Fibroblast of mammary gland (primary cell): ENCODE measurements at places on chromosomes 12 and 14.
A peak's percentile ranks its signal among the peaks of the same experiment; 100 is the strongest.

- DNase-seq, result no peak
Measured at GRCh38 chr14:51816031-51816430, 44.4 kb upstream of the GNG2 start.

DNA sequence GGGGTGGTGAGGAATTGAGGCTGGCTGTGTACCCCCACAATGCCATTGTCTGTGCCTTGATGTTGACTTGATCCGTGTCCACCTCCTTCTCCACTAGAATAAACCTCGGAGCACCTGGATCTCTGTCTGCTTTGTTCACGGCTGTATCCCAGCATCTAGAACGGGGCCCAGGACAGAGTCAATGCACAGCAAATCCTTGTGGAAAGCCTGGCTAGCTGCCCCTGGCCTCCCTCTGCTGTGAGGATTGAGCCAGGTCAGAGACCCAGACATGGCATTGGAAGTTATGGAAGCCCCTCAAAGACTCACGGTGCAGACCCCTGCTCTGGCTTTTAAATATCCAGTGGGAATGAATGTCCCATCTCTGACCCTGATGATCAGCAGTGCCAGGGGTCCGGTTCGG, 109.2 kb downstream of the SCARB1 start:
- no peak for DNase-seq

GRCh38 chr12:54463484-54463883, 9.9 kb downstream of the GTSF1 start:
- peak; percentile 21 for DNase-seq

GRCh38 chr12:110940296-110940695, 19.9 kb upstream of the MYL2 start:
- DNase-seq, result no peak

- no peak for DNase-seq
Measured at GRCh38 chr14:72974661-72975060, 48.4 kb downstream of the DCAF4 start.

- DNase-seq, result no peak
Measured at GRCh38 chr12:80858356-80858755, 79.4 kb downstream of the LIN7A start.

DNA sequence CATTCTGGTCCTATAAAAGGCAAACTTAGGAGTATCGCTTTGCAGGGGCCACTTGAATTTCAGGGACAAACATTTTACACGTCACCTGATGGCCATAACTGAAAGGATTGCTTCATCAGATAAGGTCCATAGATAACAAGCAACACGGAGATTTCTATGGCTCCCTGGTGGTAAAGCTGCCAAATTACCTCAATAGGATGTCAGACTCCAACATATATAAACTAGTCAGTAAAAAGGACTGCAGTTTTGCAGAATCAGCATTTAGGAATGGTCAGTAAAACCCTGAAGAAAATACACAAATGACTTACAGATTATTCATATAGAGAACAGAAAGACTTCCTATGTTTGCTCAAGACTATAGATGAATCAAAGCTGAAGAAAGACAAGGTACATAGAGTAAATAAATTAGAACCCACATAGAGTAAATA, 66.1 kb upstream of the GRIP1 start:
- no peak for DNase-seq

DNA sequence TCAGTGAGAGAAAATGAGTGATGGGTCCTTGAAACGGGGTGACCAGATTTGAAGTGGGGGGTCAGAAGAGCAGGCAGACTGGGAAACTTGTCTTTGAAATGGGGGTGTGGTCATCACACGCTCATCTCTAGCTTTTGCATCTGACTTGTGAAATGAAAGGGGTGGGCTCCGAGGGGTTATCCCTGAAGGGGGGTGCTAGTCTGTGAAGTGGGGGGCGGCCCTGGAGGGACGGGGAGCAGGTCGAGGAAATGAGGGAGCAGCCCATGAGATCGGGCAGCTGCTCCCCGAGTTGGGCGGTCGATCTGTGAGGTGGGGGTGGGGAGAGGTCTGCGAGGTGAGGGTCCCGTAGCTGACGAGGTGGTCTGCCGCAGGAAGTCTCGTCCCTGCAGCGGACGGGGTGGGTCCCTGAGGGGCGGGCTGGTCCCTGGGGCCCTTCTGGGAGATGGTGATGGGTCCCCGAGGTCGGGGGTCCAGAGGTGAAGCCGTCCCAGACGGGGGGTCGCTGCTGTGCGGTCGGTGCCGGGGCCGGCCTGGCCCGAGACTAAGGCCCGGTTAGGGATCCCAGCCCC, 542 bp downstream of the PXN start:
- DNase-seq, result no peak

DNA sequence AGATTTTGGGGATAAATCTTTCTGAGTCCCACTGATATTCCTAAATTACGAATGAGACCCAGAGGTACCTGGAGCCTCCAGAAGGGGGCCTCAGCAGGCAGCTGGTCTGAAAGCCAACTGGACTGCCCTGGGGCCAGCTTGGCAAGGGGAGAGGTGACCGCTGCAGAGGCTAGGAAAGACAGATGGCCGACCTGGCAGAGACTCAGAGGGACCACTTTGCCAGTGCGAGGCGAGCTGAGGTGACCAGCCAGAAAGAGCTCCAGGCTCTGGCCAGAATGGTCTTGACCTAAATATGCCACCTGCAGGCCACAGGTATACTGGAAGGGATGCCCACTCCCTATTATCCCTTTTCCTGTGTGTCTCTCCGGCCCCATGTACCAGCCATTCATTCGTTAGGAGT, 256.8 kb upstream of the GARIN6 start:
- DNase-seq, result peak; percentile 2

DNA sequence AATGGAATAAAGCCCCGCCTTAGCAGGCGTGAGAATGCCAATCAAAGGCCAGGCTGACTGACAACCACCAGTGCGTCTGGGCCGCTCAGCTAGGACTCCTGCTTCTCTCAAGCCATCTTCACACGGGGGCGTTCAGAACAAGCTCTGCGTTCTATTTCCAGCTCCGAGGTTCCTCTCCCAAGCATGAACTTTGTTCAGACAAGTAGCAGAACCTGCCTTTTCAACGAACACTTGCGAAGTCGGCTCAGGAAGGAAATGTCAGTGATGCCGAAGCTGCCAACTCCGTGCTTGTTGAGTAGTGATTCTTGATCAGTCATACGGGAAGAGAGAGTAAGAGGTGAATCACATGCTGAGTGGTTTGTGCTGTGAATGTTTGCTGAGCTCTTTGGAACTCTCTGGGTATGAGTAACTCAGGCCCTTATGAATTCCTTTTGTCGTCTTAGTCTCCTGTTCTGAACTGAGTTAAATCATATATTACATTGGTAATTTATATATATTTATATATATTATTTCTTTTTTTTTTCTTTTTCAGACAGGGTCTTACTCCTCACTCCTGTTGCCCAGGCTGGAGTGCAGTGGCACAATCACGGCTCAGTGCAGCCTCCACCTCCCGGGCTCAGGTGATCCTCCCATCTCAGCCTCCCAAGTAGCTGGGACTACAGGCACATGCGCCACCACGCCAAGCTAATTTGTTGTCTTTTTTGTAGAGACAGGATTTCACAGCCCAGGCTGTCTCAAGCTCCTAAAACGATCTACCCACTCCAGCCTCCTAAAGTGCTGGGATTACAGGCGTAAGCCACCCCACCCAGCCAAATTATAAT, 29.4 kb upstream of the BCL7A start:
- peak; percentile 99 for DNase-seq

DNA sequence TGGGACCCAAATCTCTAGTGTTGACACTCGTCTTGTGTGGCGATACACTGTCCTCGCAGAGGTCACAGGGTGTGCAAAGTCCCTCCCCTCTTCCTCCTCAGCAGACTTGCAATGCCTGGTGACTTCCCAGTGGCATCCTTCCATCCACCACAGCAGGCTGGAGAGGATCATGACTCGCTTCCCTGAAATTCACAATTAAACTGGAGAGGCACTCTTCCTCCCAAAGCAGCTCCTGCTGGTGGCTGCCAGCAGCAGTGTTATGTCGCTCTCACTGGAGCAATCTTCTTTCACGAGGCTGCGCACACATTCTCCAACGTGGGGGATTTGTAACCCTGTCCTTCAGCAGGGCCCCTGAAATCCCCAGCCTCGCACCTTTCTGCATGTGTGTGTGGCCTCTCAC, 145.2 kb upstream of the TMCC3 start:
- DNase-seq, result peak; percentile 67

- DNase-seq, result peak; percentile 96
Measured at GRCh38 chr12:80186727-80187217, 87.4 kb downstream of the OTOGL start.

DNA sequence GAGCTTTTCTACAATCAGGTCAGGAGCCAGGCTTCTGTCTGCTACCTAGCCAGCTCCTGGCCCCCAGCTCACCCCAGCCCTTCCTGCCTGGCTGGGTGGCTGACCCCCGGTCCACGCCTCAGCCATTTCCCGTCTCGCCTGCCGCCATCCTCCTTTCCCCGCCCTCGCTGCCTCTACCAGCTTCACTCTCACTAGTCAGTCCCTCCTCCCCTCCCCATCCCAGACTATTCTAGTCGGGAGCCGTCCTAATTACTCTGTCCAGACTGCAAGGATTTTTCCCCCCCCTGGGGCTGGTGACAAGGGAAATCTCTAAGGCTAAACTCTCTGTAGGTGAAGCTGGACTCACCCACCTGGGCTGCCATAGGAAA, 825 bp downstream of the DHH start:
- DNase-seq, result no peak

- peak; percentile 83 for DNase-seq
Measured at GRCh38 chr12:6161124-6161882, 36.8 kb upstream of the VWF start.

DNA sequence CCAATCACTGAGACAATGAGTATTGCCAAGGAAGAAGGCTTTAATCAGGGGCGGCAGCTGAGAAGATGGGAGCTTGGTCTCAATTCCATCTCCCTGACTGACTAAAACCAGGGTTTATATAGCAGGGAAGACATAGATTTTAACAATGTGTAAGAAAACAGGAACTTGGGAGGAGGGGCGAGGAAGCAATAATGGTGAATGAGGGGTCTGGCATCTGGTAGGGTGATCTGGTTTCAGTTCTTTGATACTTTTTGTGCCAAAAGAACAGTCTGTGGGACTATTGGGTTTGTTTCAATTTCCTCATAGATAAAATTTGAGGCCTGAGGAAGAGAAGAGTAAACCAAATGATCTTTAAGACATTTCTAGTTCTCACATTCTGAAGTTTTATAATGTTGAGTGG, 49.2 kb downstream of the FUT8 start:
- peak; percentile 34 for DNase-seq

DNA sequence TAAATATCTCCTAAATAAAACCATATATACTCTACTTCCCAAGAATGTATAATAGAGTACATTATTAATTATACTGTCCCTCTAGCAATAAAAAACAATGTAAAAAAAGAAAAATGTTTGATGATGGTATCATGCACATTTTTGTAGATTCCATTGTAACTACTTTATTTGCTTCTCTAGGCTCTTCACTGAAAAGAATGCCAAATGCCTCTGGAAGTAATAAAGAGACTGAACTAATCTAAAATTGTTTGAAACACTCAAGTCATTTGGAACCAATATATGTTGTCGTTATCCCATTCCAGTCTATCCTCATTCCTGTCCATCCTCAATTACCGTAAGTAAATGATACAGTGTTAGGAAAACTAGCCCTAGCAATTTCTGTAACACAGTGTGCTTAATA, 233.6 kb downstream of the C12orf50 start:
- DNase-seq, result no peak

GRCh38 chr12:89966495-89967240, 258.0 kb upstream of the ATP2B1 start:
- no peak for DNase-seq

DNA sequence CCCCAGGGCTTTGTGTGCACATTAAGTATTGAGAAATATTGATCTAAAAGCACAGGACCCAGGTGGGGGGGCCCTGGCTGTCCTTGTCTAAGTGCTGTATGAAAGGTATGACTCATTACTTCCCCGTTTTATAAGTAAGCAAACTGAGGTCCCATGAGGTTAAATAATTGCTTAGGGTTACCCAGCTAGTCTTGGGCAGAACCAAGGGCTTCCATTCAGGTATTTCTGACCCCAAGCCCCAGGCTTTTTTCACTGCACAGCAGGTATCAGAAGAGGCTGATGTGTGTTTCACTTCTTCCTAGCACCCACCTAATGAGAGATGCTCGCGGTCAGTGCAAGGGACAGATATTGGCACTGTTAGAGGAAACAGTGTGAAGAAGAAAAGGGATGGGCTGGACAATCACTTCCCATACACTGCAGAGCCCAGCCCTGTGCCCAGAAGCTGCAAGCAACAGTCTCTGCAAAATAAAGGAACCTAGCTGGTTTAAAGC, 4.7 kb upstream of the TC2N start:
- peak; percentile 78 for DNase-seq

DNA sequence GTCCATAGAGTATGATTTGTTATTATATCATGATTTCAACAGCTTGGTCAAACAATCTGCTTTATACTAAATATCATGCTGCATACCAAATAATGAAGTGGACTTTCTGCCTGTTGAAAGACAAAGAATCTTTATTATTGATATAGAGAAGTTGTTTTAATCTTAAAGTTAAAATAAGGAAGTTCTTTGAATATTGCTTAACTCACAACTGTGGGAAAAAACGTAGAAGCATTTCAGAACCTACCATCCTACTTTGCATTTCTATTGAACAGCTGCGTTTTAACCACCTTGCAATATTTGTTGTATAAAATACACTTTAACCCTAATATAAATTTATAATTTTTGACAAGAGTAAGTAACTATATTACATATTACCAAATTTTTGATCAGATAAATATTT, 22.9 kb upstream of the ARL1 start:
- DNase-seq, result no peak

DNA sequence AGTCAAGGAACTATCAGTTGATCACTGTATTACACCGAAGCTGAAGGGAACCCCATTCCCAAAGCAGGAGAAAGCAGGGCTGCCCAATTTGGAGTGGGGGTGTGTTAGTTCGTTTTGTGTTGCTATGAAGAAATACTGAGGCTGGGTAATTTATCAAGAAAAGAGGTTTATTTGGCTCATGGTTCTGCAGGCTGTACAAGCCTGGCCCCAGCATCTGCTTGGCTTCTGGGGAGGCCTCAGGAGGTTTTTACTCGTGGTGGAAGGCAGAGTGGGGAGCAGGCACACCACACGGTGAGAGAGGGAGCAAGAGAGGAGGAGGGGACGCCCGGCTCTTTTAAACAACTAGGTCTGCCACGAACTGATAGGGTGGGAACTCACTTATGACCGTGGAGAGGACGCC, 16.7 kb upstream of the DIO3 start:
- DNase-seq, result no peak

DNA sequence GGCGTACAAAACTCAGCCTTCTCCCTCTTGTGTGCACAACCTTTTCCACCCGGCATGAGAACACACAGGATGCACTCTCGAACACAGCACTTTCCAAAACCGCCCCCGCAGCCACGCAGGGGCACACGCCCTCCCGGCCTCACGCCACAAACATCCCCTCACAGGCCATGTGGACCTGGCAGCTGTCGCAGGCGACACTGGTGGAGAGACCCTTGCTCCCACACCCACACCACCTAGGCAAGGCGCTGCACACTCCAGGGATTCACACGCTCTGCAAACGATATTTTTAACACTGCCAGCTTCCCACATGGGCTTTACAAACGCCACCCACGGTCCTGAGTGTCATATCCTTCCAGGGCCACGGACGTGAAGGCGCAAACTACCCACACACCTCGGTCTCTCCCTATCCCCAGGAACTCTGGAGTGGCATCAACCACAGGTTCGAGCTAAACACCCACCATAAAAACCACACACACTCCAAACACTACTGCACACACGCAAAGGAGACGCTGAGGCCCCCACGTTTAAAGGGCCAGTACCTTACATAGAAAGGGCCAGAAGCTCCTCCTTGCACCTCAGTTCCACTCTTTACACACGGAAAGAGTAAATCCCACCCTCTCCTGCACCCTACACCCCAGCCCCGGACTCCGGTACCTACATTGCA, 12.4 kb upstream of the ITGB7 start:
- peak; percentile 44 for DNase-seq
